ENCODE measurements at places on chromosomes 6 and 20.

GRCh38 chr20:36128463-36129159, 25.9 kb upstream of the EPB41L1 start:
- no peak for DNase-seq

DNA sequence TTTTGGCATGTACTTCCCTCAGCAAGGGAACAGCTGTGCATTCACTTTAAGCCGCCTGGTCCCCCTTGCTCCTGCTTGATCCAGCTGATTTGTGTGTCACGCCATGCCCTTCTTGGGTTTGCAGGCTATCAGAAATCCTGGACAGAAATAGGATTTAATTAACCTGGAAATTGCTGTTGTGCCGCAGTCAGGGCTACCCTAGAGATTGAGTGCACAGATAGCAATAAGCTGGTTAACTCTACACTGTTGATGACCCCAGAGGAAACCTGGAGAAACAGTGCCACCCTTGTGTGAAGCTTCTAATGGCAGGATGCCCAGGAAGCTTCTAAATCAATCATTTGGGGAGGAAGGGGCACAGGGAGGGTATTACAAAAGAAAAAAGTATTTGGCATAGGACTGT, 199.0 kb downstream of the JARID2 start:
- peak; percentile 18 for DNase-seq

- DNase-seq, result no peak
Observed at GRCh38 chr6:143664171-143664570, 13.6 kb upstream of the PHACTR2 start.

DNA sequence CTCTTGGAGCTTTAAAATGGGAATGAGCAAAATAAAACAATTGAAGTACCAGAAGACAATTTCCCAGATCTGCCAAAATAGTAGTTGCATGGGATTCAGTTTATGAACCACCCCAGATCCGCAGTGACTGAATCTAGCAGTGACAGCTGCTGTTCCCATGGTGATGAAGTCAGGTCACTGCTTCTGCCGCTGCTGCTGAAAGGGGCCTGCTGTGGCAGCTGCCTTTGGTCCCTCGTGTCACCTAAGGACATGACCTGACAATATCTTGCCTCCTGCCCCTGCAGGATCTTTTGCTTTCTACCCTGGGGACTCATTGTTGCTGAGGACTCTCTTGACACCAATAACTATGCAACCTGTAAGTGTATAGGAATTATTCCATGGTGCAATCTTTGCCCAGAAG, 34.3 kb upstream of the OGFRL1 start:
- no peak for DNase-seq

DNA sequence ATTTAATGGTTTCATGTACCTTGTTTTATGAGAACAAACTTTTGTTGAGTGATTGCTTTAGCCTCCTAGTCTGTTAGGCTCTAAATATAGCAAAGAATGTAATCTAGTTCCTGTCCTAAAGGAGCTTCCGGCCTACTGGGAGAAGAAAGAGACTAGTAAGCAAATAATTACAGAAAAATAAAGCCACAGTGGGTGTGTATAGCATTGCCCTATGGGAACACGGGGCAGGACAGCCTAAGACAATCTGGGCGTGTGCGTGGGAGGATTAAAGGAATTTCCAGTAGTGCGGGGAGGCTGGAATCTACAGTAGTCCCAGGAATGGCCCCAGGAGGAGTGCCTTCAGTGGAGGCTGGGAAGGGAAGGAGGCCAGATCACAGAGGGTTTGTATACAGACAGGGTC, 98.1 kb upstream of the AKAP12 start:
- DNase-seq, result no peak

DNA sequence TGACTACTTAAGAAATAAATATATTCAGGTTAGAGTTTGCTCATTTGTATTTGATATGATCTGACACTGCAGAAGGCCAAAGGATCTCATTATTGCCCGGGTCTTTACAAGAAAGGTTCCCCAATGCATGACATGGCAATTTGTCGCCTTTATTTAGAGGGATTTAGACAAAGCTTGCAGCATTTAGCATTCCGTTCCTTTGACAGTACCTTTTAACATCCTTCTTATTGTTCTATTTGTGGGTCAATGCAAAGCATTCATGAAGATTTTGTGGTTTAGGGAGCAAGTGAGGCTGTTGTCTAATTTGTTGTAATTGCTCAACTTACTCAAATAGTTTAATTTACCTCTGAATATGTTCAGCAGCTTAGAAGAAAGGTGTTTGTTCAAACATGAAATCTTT, 230.8 kb upstream of the FLRT3 start:
- no peak for DNase-seq

- DNase-seq, result peak; percentile 82
Observed at GRCh38 chr20:63863798-63864544, 1.1 kb upstream of the TPD52L2 start.

- no peak for DNase-seq
Observed at GRCh38 chr6:36625158-36625919, 31.2 kb downstream of the SRSF3 start.

- DNase-seq, result no peak
Observed at GRCh38 chr6:16334671-16335070, 96.3 kb downstream of the GMPR start.

- no peak for DNase-seq
Observed at GRCh38 chr20:3183896-3184612, 10.7 kb upstream of the LZTS3 start.

DNA sequence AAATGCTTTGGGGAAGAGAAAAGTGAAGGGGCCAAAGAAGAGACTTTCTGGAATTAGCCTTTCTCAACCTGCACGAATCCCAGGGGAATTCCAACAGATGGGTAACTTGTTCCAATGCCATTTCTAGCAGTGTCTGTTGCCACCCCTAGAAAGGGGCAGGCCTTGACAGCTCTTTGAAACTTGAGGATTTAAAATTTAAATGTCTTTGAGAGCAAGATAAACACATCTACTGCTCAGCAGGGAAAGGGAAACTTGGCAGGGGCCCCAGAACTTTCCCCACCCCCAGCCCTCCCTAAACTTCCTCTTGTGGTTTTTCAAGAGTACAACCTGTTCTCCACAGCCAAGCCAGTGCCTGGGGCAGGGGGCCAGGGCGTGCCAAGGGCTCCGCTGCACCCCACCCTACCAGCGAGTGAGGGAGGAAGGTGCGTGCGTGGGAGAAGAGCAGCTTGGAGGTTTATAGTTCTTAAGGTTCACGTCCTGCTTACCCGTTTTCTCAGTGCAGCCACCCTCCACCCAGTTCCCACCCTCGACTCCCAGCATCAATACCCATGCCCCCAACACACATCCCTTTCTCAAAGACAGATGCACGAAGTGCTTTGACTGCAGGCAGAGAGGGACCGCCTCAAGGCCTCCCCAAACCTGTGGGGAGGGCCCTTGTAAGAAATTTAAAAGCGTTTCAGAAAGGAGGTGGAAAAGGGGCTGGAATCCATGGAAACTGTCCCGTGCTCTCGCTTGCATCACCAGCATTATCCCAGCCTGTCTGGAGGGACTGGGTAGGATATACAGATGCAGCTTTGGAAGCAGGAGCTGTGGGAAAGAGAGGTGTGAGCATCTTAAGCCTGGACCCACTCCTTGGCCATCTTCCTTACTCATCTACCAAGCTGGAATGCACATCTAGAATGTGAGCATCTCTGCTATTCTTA, 4.5 kb upstream of the TAF8 start:
- DNase-seq, result peak; percentile 96

DNA sequence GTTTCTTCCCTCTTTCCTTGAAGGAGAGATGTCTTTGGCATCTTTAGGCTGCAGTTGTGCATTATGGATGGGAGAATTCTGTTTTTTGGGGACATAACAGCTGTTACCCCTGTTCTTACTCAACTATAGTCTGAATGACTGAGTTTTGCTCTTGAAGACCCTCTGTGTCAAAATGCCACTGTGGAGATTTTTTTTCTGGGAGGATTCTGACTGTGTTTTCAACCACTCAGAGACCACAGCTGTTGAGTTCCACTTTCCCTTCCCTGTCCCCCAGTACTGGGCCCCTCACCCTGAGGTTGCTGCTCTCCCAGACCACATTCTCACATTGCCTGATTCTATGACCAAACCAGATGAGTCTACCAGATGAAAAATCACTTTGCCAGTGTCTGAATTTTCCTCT, 48.1 kb downstream of the NKX2-2 start:
- DNase-seq, result no peak

GRCh38 chr6:122568797-122569221, 41.4 kb upstream of the PKIB start:
- DNase-seq, result no peak

DNA sequence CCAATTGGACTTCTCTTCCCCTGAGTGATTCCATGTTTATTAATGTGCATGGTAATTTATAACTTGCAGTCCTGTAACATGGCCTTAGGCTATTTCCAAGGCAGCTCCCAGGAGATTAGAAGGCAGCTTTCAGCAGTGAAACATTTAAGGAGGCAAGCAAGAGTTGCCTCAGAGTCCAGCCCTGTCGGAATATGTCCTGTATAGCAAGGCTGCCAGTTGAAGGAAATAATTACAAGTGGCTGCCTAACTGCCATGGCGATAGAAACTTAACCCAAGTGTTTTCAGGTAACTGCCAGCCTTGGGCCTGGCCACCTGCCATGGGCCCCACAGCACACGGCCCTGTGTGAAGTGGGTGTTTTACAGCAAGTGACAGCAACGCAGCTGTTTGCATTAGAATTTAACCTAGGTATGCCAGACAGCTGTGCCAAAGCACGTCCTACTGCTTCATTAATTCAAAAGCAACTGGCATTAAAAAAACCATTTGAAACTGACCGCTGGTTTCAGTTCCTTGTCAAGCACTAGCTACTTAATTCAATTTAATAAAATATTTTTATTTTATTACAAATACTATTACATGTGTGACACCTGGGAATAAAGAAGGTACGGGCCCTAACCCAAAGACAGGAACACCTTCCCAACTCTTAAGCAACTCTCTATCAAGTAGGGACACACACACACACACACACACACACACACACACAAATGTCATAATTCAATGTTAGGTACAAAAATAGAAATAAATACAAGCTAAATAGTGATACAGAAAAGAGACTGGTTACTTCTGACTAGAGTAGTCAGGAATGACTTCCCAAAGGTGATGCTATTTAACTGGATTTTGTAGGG, 151.8 kb upstream of the HEY2 start:
- no peak for DNase-seq

DNA sequence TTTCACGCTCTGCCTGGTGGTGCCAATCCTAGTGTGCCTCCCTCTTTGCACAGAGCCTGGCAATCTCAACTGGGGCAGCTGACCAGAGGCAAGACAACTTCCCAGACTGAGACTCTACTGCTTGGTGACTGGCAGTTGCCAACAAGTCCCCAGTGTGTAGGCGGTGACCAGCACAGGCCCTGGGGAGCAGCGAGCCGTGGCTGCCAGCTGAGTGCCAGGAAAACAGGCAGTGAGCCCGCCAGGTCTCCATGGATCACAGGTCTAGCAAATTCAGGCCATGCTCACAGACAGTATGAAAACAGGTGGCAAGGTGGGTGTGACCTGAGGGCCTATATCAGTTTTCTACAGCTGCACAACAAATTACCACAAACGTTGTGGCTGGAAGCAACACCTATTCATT, 289.9 kb downstream of the KIF16B start:
- no peak for DNase-seq

- DNase-seq, result no peak
Observed at GRCh38 chr20:22999756-23000155, 35.4 kb upstream of the SSTR4 start.

DNA sequence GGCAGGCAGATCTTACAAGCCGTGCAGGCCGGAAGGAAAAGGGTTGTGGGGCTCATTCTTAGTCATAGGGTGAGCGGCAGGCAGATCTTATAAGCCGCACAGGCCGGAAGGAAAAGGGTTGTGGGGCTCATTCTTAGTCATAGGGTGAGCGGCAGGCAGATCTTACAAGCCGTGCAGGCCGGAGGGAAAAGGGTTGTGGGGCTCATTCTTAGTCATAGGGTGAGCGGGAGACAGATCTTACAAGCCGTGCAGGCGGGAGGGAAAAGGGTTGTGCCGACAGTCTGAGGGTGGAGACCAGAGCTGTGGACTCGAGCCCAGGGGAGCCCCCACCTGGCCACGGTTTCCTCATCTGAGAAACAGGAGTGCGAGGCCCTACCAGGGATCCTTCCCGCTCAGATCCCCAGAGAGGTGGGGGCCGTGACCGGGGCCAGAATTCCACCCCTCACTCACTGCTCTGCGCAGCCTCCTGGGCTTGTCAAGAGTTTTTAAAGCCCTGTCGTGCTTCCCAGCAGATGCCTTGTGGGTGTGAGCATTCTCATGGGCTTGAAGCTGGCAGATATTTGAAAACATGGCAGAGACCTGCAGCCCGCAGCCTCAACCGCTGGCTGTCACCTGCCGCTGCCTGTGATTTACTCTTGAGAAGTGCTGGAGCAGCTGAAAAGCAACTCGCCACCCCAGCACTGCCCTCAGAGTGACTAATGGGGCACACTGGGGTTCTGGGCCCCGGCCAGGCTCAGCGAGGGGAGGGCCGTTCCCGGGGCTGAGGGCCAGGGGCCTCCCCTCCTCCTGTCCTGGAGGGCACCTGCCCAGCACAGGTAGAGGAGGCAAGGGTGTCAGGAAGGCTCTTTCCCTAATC, 31.9 kb downstream of the NTSR1 start:
- no peak for DNase-seq

DNA sequence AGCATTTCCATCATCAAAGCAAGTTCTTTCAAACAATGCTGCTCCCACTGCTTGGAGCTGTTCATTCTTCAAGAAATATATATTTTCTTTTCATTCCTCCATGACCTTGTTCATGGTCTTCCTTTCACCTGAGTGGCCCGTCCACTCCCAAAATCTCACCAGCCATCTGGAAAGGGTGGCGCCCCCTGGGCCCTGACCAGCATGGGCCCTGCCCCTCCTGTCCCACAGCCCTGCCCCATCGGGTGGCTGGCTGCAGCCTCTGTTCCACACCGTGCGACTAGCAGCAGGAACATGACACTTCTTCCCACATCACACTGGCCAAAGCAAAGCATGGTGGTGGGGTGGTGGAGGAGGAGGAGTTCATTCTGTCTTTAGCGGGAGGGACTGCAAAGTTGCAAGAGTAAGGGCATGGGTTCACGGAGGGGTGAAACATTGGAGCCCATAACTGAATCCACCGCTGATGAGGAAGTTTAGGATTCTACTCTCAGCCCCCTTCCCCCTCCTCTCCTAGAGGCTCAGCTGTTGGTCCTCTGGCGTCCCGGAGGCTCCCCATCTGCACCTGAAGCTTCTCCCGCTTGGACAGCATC, 195.2 kb upstream of the SLC24A3 start:
- no peak for DNase-seq

- DNase-seq, result no peak
Observed at GRCh38 chr6:159082039-159082815, 37.4 kb upstream of the TAGAP start.

GRCh38 chr6:52077180-52077884, 10.1 kb downstream of the PKHD1 start:
- DNase-seq, result no peak

DNA sequence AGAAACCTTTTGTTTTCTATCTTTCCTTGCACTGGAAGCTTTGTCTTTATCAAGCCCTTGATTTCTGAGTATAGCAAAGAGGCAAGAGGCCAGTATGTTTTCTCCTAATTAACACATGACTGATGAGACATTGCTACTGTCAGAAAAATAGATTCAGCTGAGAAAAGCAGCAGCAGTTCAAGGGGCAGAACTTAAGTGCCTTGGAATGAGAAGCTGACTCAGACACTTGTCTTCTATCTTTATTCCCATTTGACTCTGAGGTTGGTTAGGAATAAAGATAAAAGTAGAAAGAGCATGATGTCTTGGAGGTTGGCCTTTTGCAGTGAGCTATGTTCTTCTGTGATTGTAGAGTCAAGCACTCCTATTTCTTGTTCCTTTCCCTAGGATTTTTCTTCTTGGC, 79.1 kb upstream of the MAN1A1 start:
- no peak for DNase-seq

GRCh38 chr6:116255246-116255800, 1.4 kb upstream of the TSPYL4 start:
- no peak for DNase-seq

GRCh38 chr6:19694697-19695096, 142.5 kb upstream of the ID4 start:
- DNase-seq, result no peak

- no peak for DNase-seq
Observed at GRCh38 chr20:57211908-57212533, 54.4 kb downstream of the BMP7 start.

All from DND-41 (cell line).